ENCODE measurements at places on chromosomes 1 and 21.

DNA sequence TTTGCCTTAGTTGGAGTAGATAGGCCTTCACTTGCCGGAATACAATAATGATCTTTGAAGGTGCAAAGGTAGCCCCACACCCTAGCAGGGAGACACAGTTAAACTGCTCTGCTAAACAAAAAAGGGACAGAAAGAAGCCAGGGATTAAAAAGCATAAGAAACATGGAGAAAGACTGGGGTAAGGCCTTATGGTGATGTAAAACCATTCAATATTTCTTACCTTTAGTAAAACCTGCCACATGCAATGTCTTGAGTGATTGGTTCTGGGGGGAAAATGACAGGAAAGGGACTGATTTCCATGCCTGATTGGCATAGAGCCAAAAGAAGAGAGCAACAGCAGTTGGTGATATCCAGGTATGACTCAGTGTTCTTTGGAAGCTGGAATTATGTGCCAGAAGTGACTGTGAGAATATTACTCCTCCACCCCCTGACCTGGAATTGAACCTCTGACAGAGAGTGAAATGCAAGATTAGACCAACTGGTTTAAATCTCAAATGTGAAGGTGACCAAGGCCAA, 8.1 kb downstream of the DNASE2B start:
- peak; percentile 59 for DNase-seq

- no peak for DNase-seq
Observed at GRCh38 chr1:238186887-238187574, 296.3 kb upstream of the ZP4 start.

GRCh38 chr1:160171980-160172379, 18.4 kb upstream of the CASQ1 start:
- DNase-seq: no peak

DNA sequence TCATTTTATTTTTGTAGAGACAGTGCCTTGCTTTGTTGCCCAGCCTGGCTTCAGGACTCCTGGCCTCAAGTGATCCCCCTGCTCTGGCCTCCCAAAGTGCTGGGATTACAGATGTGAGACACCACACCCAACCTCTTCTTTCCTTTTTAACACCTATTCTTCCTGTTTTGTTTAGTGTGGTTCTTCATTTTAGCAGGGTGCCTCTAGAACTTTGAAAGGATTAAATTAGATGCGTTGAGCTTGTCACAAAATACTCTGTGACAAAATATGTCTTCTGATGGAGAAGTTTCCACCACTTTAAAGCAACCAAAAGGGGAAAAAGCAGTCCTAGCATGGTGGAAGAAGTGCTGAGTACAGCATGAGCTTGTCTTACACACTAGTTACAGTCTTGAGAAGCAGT, 42.0 kb downstream of the CDC14A start:
- DNase-seq: no peak

- no peak for DNase-seq
Observed at GRCh38 chr1:154478013-154478412, 24.0 kb upstream of the TDRD10 start.

- no peak for DNase-seq
Observed at GRCh38 chr1:195915826-195916225, 692.4 kb downstream of the KCNT2 start.

DNA sequence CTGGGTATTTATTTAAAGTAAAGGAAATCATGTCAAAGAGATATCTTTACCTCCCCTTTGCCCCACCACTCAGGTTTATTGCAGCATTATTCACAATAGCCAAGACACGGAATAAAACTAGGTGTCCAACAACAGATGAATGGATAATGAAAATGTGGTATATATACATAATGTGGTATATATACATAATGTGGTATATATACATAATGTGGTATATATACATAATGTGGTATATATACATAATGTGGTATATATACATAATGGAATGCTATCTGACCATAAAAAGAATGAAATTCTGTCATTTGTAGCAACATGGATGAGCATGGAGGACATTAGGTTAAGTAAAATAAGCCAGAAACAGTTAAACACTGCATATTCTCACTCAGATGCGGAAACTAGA, 262.6 kb upstream of the PLXNA2 start:
- DNase-seq: no peak

- no peak for DNase-seq
Observed at GRCh38 chr1:180981596-180982387, 40.9 kb downstream of the STX6 start.

DNA sequence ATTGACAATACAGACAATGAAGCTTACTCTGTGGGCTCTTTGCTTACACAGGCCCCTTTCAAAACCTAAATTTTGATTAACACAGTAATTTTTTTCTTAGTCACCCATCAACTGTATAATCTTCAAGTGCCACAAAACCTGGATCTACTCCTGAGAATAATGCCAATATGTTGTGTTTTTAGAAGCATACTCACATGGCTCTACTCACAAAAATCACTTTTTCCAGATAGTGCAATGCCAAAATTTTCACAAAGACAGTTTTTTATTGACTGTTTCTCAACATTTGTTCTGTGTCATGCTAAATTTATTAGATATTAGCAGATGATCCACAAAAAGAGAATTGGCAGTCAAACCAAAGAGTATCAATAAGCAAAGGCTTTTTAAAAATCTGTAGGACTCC, 493.7 kb upstream of the C1orf87 start:
- no peak for DNase-seq

GRCh38 chr1:235423214-235423652, 56.0 kb downstream of the TBCE start:
- no peak for DNase-seq

DNA sequence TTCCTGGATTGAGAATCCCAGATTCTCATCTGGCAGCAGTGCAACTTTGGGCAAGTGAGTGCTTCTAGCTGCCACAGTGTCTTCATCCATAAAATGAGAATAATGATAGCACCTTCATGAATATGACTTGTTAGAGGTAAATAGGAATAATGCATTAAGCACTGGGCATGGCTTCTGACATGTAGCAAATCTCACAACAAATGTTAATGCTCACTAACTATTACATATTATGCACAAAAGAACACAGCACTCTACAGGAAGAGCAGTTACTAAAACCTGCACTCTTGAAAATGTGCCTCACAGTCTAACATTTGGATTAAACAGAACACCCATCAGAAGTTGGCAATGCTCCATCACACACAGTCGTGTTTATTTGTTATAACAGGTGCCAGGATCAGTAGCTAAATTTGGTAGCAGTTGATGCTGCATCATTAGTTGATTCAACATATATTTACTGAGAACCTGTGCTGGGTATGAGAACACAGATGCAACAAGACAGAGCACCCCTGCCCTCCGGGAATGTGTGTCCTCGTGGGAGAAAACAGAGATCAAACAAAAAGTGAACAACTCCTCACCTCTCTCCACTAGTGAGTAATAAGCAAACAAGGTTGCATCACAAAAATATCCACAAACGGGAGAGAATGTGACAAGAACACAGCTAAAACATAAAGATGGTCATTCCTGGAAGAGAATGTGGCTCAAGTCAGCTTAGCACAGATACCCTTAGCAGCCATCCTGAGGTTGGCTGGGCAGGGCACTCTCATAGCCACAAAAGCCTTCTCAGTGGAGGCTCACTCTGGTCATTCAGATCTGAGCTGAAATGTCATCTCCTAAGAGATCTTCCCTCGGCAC, 26.2 kb upstream of the LBR start:
- DNase-seq: no peak

Data from RPMI7951 (cell line).